Naive thymus-derived CD8-positive, alpha-beta T cell (primary cell): ENCODE measurements at places on chromosomes 11 and 22. TPM values are rescaled to one million over a fixed set of nuclear protein-coding genes. Genes with fewer than 3 reads are reported as not detected.
A peak's percentile ranks its signal among the peaks of the same experiment; 100 is the strongest.

Gene KLHL22
- total RNA-seq = 71.9 TPM

Gene TTC28
- total RNA-seq = 6.4 TPM

Gene SCGB1D2
- not detected for total RNA-seq

- no peak overlapping the region for H3K27ac ChIP-seq
- peaks cover 35% of the 10 kb centered on the region for H3K36me3 ChIP-seq
- no peaks in the 10 kb centered on the region for H3K27me3 ChIP-seq
- no peak overlapping the region for H3K4me3 ChIP-seq
- no peaks in the 10 kb centered on the region for H3K4me1 ChIP-seq
- DNase-seq = no peak
Observed at GRCh38 chr22:37925767-37926166, 19.7 kb downstream of the MICALL1 start.

DNA sequence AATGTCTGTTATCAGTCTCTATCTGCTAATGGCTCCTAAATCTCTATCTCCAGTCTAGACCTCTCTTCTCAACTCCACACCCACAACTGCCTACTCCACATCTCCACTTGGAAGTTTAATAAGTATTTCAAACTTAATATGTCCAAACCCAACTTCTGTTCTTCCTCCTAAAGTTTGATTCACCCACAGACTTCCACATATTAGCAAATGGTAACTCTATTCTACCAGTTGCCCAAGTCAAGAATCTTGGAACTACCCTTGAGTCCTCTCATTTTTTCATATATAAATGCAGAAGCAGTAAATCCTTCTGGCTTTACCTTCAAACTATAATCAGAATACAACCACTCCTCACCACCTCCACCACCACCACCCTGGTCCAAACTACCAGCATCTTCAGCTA, 6.7 kb upstream of the JAML start:
- H3K27ac ChIP-seq = no peak overlapping the region
- H3K4me3 ChIP-seq = no peak overlapping the region
- H3K36me3 ChIP-seq = peaks cover 32% of the 10 kb centered on the region
- H3K27me3 ChIP-seq = no peaks in the 10 kb centered on the region
- DNase-seq = no peak

- no peak for DNase-seq
- H3K27ac ChIP-seq = no peak overlapping the region
- peaks cover 7% of the 10 kb centered on the region for H3K36me3 ChIP-seq
- peaks cover 15% of the 10 kb centered on the region for H3K4me1 ChIP-seq
Observed at GRCh38 chr22:30640839-30641430, 5.4 kb downstream of the SLC35E4 start.

DNA sequence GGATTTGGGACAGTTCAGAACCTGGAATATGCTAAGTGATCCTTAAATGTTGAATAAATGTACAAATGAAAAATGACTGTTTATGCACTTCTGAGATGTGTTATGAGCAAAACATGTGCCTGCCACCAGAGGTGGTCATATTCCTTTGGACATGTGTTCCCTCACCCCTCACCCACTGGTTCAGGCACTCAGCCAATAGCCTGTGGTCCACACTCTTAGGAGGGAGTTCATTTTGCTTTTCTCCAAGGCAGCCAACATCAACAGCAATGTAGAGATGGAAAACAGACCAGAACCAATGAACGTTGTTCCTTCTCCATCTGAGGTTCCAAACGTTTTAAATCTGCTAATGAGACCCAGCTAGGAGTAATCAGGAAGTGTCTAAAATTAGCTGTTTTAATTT, 44.0 kb downstream of the RPUSD4 start:
- H3K4me3 ChIP-seq = no peak overlapping the region
- no peaks in the 10 kb centered on the region for H3K27me3 ChIP-seq
- DNase-seq = no peak
- H3K4me1 ChIP-seq = peaks cover 1% of the 10 kb centered on the region
- H3K27ac ChIP-seq = no peak overlapping the region
- H3K36me3 ChIP-seq = no peaks in the 10 kb centered on the region

DNA sequence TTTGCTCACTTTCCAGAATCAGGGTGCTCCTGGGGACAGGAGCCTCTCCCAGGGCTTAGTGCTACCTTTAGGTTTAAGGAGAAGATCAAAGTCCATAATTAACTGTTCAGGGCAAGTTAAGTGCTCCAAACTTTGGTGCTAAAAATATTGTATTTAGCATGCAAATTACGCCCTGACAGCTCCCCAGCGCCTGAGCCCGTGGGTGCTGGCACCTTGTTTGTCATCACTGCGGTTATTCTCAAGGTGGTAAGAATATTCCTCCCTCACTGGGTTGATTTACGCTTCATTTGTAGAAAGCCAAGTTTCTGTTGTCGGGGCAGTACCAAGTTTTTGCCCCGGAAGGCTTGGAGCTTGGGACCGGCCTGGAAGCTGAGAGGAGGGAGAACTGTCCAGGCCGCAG, 21.3 kb downstream of the ANKK1 start:
- no peaks in the 10 kb centered on the region for H3K27me3 ChIP-seq
- H3K4me3 ChIP-seq = no peak overlapping the region
- H3K27ac ChIP-seq = no peak overlapping the region
- H3K4me1 ChIP-seq = no peaks in the 10 kb centered on the region
- no peaks in the 10 kb centered on the region for H3K36me3 ChIP-seq

DNA sequence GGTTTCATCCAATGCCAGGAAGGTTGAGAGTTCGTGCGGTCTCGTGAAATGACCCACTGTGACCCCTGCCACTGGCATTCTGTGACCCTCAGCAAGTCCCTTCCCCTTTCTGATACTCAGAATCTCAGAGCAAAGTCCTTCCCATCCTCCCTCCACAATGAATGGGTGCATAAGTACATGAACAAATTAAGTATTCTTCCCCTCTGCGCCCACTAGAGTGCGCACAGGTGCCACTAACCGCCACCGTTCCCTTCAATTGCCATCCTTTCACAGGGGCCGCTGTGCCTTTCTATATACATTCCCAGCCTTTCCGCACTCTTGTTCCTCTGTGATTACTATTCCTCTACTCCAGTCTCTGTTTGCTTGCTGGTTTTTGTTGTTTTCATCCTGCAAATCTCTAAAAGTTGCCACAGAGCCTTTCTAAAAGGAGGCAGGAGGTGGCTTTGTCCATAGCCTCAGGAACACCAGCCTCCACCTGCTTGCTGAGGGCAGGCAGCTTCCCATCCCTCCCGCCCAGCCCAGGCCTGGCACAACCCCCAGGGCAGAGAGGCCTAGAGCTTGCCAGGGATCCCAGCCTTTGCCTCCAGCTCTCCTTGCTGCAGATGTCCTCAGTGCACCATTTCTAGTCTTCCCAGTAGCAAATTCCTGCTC, 6.7 kb upstream of the AP1B1 start:
- H3K4me3 ChIP-seq = no peak overlapping the region
- no peaks in the 10 kb centered on the region for H3K27me3 ChIP-seq
- no peak overlapping the region for H3K27ac ChIP-seq
- DNase-seq = peak; percentile 49

- H3K4me3 ChIP-seq = no peak overlapping the region
- DNase-seq = no peak
- no peaks in the 10 kb centered on the region for H3K36me3 ChIP-seq
- H3K4me1 ChIP-seq = peaks cover 3% of the 10 kb centered on the region
- H3K27me3 ChIP-seq = peaks cover 14% of the 10 kb centered on the region
- H3K27ac ChIP-seq = no peak overlapping the region
Observed at GRCh38 chr11:116707746-116708145, 65.0 kb downstream of the BUD13 start.

GRCh38 chr11:64747961-64748665, 4.2 kb upstream of the RASGRP2 start:
- no peaks in the 10 kb centered on the region for H3K36me3 ChIP-seq
- H3K4me3 ChIP-seq = no peak overlapping the region
- H3K27me3 ChIP-seq = no peaks in the 10 kb centered on the region
